Activated T-helper 17 cell treated with anti-CD3 and anti-CD28 coated beads, Interleukin-2, amount 50 U/mL, for 72 hours (primary cell): ENCODE measurements at places on chromosomes 16 and 17. TPM values are rescaled to one million over a fixed set of nuclear protein-coding genes. Genes with fewer than 3 reads are reported as not detected.

Gene ABCA8
- not detected for total RNA-seq

Gene CNGB1
- total RNA-seq: not detected

Gene SLC47A2
- total RNA-seq: not detected

Gene KRTAP4-3
- total RNA-seq: not detected

Gene TBC1D26
- total RNA-seq: not detected

Gene PRRT2
- total RNA-seq: 1.2 TPM

Gene TBC1D3E
- not detected for total RNA-seq

DNA sequence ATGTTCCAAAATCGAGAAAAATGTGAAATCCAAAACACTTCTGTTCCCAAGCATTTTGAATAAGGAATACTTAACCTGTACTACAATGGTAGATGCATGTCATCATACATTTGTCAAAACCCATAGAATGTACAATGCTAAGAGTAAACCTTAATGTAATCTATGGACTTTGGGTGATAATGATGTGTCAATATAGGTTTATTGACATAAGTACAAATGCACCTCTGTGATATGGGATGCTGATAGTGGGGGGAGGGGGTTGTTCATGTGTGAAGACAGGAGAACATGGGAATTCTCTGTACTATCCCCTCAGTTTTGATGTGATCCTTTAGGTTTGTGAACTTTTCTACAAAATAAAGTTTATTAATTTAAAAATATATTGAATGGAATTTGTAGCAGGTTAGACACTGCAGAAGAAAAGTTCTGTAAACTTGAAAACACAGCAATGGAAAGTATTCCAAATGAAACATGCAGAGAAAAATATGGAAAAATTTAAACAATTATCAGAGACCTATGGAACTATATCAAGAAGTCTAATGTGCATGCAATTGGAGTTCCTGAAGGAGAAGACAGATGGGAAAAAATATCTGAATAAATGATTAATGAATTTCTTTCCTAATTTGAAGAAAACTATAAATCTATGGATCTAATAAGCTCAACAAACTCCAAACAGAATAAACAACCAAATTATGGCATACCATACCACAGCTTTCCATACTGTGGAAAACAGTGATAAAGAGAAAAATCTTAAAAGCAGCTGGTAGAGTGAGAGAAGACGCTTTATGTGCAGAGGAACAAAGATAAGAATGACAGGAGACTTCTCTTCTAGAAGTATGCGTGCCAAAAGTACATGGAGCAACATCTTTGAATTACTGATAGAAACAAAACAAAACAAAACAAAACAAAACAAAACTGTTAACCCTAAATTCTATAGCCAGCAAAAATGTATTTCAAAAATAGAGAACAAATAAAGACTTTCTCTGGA lies 34.7 kb upstream of the MSI2 start:
- H3K27ac ChIP-seq: no peak overlapping the region
- no peak for ATAC-seq

DNA sequence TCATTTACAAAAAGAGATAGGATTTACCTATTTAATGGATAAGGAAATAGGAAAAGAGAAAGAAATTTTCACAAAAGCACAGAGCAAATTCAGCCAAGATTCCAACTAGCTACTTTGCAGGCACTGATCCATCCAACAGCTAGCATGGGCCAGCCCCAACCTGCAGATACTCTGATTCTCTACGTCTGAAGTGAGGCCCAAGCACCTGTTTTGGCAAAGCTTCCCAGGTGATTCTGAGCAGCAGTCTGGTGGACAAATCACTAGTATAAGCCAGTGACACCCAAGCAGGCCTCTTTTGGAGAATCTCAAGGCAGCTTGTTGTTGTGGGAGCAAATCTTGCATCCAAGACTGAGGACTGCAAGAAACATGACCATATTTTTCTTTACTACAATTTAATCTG lies 20.9 kb upstream of the CALB2 start:
- H3K4me1 ChIP-seq: no peaks in the 10 kb centered on the region
- peaks cover 30% of the 10 kb centered on the region for H3K27me3 ChIP-seq
- no peak overlapping the region for H3K27ac ChIP-seq
- H3K4me3 ChIP-seq: no peak overlapping the region

- H3K27me3 ChIP-seq: peaks cover 25% of the 10 kb centered on the region
- no peak for ATAC-seq
- H3K27ac ChIP-seq: no peak overlapping the region
- H3K4me1 ChIP-seq: no peaks in the 10 kb centered on the region
- H3K36me3 ChIP-seq: no peaks in the 10 kb centered on the region
Measured at GRCh38 chr17:34354637-34355036, 1.6 kb upstream of the CCL13 start.

- no peaks in the 10 kb centered on the region for H3K36me3 ChIP-seq
- ATAC-seq: no peak
- no peak overlapping the region for H3K4me3 ChIP-seq
- no peak overlapping the region for H3K27ac ChIP-seq
- H3K4me1 ChIP-seq: no peaks in the 10 kb centered on the region
Measured at GRCh38 chr17:45775148-45775547, 9.0 kb upstream of the CRHR1 start.

- H3K4me3 ChIP-seq: peak overlapping the region; percentile 96
- peak overlapping the region; percentile 80 for H3K27ac ChIP-seq
Measured at GRCh38 chr17:48611681-48612455, 1.1 kb upstream of the HOXB7 start.

- H3K36me3 ChIP-seq: peaks cover 85% of the 10 kb centered on the region
- H3K4me3 ChIP-seq: peak overlapping the region; percentile 65
- H3K27ac ChIP-seq: peak overlapping the region; percentile 95
- ATAC-seq: no peak
- peaks cover 12% of the 10 kb centered on the region for H3K4me1 ChIP-seq
- H3K27me3 ChIP-seq: no peaks in the 10 kb centered on the region
Measured at GRCh38 chr17:58318065-58318481, 10.5 kb downstream of the TSPOAP1 start.

GRCh38 chr16:27107185-27107592 lies 40.5 kb downstream of the C16orf82 start:
- no peaks in the 10 kb centered on the region for H3K36me3 ChIP-seq
- H3K4me1 ChIP-seq: no peaks in the 10 kb centered on the region
- no peak for ATAC-seq
- no peaks in the 10 kb centered on the region for H3K27me3 ChIP-seq
- H3K4me3 ChIP-seq: no peak overlapping the region

DNA sequence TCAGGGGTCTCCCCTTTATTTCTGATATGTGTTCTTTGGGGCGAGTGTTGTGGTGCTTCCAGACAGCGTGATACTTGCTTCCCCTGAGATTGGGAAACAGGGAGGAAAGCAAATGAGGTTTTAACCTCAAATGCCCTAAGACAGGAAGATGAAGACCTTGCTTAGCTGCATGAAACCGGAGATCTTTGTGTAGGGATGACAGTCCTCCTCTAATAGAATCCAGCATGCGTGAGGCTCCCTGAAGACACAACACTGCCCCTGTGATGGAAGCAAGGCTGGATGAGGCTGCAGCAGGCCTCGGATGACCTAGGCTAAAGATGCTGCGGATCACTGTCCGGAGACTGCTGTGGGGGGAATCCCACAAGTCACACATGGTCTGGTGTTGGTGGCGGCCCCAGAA lies 491.0 kb downstream of the CDH13 start:
- H3K27me3 ChIP-seq: peaks cover 3% of the 10 kb centered on the region
- ATAC-seq: no peak
- H3K36me3 ChIP-seq: no peaks in the 10 kb centered on the region
- no peak overlapping the region for H3K27ac ChIP-seq
- no peaks in the 10 kb centered on the region for H3K4me1 ChIP-seq

GRCh38 chr16:11262915-11263314 lies 6.2 kb downstream of the TNP2 start:
- ATAC-seq: no peak
- peaks cover 3% of the 10 kb centered on the region for H3K27me3 ChIP-seq
- H3K4me3 ChIP-seq: peak overlapping the region; percentile 49
- H3K27ac ChIP-seq: no peak overlapping the region
- no peaks in the 10 kb centered on the region for H3K36me3 ChIP-seq

GRCh38 chr17:6427279-6427781 lies 7.6 kb downstream of the AIPL1 start:
- peaks cover 9% of the 10 kb centered on the region for H3K4me1 ChIP-seq
- H3K36me3 ChIP-seq: no peaks in the 10 kb centered on the region
- peak overlapping the region; percentile 72 for H3K27ac ChIP-seq
- peak; percentile 86 for ATAC-seq
- peak overlapping the region; percentile 34 for H3K4me3 ChIP-seq

DNA sequence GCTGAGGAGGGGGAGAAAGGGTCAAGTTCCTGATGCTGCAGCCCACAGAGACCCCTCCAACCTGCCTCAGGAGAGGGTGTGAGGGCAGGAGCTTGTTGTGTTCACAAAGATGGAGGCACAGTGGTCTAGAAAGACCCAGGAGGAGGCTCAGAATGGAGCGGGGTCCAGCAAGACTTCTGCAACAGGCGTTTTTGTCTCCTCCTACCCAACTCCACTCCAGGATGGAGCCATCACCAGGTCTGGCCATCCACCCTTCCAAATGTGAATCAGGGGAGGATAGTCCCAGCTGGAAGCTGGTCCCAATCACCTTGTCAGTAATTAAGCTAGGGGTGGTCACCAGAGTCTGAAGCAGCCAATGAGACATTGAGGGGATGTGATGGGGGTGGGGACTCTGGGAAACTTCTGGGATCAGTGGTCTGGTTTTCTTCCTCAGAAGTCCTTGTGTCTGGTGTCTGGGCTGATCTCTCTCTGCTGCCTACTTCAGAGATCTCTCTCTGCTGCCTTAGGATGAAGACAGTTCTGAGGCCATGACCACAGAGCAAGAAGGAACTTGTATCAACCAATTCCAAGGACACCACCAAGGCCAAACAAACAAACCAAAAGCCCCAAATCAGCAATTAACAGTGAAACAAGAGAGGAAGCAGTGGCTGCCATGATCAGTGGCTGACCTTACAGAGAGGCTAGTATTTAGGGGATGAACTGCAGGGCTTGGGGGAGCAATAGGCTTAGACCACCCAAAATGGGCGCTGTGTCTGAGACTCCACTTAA lies 14.5 kb downstream of the CD300LB start:
- no peak overlapping the region for H3K27ac ChIP-seq
- no peak overlapping the region for H3K4me3 ChIP-seq
- H3K36me3 ChIP-seq: peaks cover 19% of the 10 kb centered on the region
- H3K4me1 ChIP-seq: peaks cover 21% of the 10 kb centered on the region
- H3K27me3 ChIP-seq: peaks cover 25% of the 10 kb centered on the region

GRCh38 chr17:68175416-68175815 lies 72.4 kb upstream of the AMZ2 start:
- no peak overlapping the region for H3K27ac ChIP-seq
- H3K4me3 ChIP-seq: no peak overlapping the region
- H3K4me1 ChIP-seq: peaks cover 3% of the 10 kb centered on the region
- no peaks in the 10 kb centered on the region for H3K36me3 ChIP-seq

DNA sequence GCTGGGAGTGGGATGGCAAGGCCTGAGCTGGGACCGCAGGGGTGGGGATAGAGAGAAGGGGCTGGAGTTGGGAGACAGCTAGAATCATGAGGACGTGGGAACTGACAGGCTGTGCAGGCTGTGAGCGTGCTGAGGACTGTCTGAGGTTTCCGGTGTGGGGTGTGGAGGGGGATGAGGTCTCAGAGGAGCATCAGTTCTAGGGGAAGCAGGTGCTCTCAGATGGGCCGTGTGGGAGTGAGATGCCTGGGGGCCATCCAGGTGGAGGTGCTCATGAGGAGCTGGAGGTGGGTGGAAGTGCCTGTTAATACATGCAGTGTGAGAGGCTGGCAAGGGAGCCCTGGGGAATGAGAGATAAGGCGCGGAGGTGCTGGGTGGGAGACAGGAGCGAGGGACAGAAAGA lies 27.2 kb downstream of the HASPIN start:
- H3K4me3 ChIP-seq: peak overlapping the region; percentile 67
- H3K27ac ChIP-seq: peak overlapping the region; percentile 87
- peaks cover 18% of the 10 kb centered on the region for H3K4me1 ChIP-seq

GRCh38 chr17:82869536-82869935 lies 29.7 kb upstream of the ZNF750 start:
- no peak for ATAC-seq
- H3K27me3 ChIP-seq: no peaks in the 10 kb centered on the region
- peaks cover 15% of the 10 kb centered on the region for H3K36me3 ChIP-seq
- no peak overlapping the region for H3K27ac ChIP-seq

GRCh38 chr17:56108811-56109284 lies 44.4 kb upstream of the ANKFN1 start:
- no peaks in the 10 kb centered on the region for H3K36me3 ChIP-seq
- H3K27ac ChIP-seq: no peak overlapping the region
- H3K27me3 ChIP-seq: peaks cover 24% of the 10 kb centered on the region
- no peak overlapping the region for H3K4me3 ChIP-seq
- H3K4me1 ChIP-seq: no peaks in the 10 kb centered on the region

GRCh38 chr17:66354472-66354871 lies 52.1 kb downstream of the PRKCA start:
- H3K4me3 ChIP-seq: no peak overlapping the region
- peaks cover 38% of the 10 kb centered on the region for H3K4me1 ChIP-seq
- H3K27ac ChIP-seq: no peak overlapping the region
- H3K27me3 ChIP-seq: no peaks in the 10 kb centered on the region
- peaks cover 5% of the 10 kb centered on the region for H3K36me3 ChIP-seq

- H3K4me1 ChIP-seq: peaks cover 12% of the 10 kb centered on the region
- ATAC-seq: peak; percentile 93
- H3K36me3 ChIP-seq: no peaks in the 10 kb centered on the region
- H3K4me3 ChIP-seq: no peak overlapping the region
Measured at GRCh38 chr16:56549744-56550385, 15.0 kb upstream of the MT4 start.

DNA sequence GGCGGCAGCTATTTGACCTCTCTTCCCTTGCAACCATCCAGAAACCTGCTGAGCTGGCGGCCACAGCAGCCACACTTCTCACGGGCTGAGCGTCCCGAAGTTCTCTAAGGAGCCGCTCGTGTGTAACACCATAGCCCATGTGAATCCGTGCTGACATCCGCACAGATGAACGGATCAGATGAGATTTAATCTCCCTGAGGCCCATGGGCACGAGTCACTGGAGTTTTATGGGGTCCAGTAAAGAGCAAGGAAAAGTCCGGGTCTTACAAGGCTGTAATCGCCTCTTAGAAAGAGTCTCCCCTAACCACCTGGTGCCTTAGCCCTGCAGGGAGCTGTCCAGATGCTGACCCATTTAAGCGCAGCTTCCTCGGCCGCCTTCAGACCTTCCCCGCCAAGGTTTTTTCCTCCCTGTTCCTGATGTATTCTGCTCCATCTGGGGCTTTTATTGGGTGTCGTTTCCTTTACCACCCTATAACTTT lies 5.5 kb upstream of the CACNG5 start:
- H3K27ac ChIP-seq: no peak overlapping the region
- peaks cover 48% of the 10 kb centered on the region for H3K27me3 ChIP-seq
- H3K36me3 ChIP-seq: no peaks in the 10 kb centered on the region

- no peak overlapping the region for H3K27ac ChIP-seq
- no peaks in the 10 kb centered on the region for H3K4me1 ChIP-seq
- H3K36me3 ChIP-seq: no peaks in the 10 kb centered on the region
- peaks cover 3% of the 10 kb centered on the region for H3K27me3 ChIP-seq
Measured at GRCh38 chr16:19223235-19224170, 55.5 kb downstream of the SYT17 start.
